ENCODE measurements at places on chromosomes 7 and 10.

DNA sequence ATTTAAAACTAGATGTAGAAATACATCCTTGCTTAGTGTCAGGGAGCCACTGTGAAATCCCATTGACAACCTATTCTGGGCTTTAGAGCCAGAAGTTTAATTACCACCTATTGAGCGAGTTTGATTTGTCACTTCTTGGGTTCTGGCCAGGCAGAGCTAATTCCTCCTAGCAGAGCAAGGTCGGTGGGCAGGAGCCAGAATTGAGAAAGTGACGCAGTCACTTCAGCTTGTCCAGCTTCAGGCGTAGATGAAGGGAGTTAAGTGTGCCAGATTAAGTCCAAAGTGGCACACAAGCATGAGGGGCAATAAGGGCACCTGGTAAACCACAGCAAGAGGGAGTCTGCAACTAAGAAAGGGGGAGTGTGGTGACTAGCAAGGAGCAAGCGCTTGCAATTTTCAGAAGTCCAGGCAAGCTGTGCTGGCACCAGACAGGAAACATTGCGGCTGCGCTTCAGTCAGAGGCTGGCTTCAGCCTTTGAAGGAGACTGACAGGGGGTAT is 119.4 kb downstream of the ST7 start:
- DNase-seq: peak; percentile 73

GRCh38 chr10:32054094-32054493 is 2.1 kb downstream of the KIF5B start:
- peak; percentile 42 for DNase-seq

DNA sequence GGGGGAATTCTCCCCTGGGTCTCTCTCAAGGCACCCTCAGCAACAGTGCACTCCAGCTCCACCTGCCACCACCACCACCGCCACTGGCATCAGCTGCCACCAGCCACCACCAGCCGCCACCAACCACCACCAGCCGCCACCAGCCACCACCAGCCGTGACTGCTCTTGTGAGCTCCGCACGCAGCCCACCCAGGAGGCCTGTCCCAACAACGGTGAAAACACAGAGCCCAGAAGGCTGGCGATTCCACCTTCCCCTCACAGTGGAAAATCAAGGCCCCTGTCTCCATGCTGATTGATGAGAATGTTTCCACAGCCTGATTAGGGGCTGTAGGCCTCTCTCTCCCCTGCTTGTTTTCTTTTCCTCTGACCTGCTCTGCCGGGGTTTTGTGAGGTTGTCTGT is 41.1 kb downstream of the COBL start:
- no peak for DNase-seq

- no peak for DNase-seq
Observed at GRCh38 chr10:29535012-29535777, 99.6 kb downstream of the SVIL start.

Measured in LNCaP clone FGC (cell line).